ENCODE measurements at places on chromosomes 2 and 18.

- no peak for DNase-seq
Measured at GRCh38 chr18:8601277-8602032, 7.8 kb upstream of the RAB12 start.

DNA sequence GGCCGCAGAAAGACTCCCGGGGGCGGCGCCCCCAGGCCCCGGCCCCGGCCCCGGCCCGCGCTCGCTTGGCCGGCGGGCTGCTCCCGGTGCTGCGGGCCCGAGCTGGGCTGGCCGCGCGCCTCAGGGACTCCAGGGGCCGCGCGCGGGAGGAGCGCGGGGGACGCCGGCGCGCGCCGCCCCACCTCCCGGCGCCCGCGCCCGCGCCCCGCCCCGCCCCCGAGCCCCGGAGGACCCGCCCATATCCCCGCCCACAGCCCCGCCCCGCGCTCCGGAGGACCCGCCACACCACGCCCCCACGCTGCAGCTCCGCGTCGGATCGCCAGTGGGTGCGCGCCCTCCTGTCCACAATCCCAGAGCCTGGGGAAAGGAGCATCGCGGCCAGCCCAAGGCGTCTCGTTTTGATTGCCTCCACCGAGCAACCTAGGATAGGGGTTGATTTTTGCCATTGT lies at the start of gene PARD6G:
TSS of gene PARD6G (minus strand) at position 122 of the 449 bp plus-strand sequence. CDS start 166 bp downstream, outside the sequence.
- peak; percentile 36 for DNase-seq

DNA sequence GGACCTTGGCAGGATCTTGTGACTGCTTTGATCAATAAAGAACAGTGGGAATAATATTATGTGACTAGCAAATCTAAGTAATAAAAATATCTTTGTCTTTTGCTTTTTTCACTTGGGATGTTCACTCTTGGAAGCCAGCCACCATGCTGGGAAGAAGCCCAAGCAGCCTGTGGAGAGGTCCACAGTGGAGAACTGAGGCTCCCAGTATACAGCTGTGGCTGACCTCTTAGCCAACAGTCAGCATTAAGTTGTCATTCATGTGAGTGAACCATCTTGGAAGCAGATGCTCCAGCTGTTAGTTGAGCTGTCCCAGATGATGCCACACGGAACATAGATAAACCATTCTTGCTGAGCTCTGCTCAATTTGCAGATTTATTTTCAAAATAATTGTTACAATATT lies 160.0 kb downstream of the OSR1 start:
- DNase-seq = no peak

- DNase-seq = no peak
Measured at GRCh38 chr18:36942264-36942663, 113.3 kb downstream of the KIAA1328 start.

DNA sequence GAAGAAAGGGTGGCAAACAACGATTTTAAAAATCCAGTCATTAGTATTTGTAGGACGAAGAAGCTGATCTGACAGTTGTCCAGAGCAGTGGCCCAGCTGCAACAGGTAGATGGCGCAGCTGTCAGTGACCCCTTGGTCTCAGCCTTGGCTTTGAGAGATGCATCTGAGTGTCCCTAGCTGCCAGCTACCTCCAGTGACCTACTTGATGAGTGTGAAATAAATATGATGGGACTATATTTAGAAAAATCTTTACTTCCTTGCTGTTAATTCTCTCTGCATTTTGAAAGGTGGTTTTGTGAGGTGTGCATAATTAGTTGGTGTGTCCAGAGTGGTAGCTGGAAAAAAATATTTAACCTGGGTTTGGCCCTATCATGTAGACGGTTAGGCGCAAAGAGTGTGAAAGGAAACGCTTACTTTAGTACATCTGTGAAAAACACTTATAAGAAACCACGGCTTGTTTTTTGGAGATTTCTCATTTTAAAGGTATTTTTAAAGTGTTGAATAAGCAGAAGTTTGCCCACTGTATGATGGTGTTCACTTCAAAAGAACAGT lies 963 bp downstream of the INPP1 start:
- no peak for DNase-seq

DNA sequence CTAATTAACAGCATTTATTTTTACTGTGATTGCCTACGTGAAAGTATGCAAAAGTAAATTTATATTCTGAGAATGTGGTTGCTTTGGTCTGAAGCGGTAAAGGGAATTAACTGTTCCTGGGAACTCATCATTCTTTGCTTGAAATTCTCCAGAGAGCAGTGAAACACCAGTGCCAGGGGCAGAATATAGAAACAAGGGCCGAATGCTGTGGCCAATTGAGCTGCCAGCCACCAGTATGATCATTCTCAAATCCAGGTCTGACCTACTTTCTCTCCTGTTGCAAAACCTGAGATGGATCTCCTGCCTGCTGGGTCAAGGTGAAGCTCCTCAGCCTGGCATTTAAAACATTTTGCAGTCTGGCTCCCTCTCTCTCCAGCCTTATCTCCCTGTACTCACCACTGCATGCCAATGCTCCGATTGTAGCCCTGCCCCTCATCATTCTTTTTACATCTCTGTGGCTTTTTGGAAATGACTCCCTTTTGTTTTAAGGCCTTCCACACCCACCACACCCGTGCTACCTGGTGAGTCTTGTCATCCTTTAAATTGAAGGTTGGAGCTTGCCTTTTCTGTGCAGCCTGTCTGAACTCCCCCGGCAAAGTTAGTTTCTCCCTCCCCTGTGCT lies 94.5 kb upstream of the TMEM178A start:
- no peak for DNase-seq

GRCh38 chr2:26438526-26438925 lies 36.8 kb downstream of the DRC1 start:
- DNase-seq = no peak

GRCh38 chr2:17805166-17805565 lies 11.1 kb upstream of the MSGN1 start:
- DNase-seq = no peak

Measured in stimulated activated CD8-positive, alpha-beta memory T cell treated with anti-CD3 and anti-CD28 coated beads, Interleukin-15, amount 100 ng/mL, for 48 hours (primary cell).